GM12865 (cell line): ENCODE measurements at places on chromosomes 6 and 20.
A peak's percentile ranks its signal among the peaks of the same experiment; 100 is the strongest.

GRCh38 chr20:43761386-43762340 is 34.9 kb upstream of the GTSF1L start:
- DNase-seq: no peak

DNA sequence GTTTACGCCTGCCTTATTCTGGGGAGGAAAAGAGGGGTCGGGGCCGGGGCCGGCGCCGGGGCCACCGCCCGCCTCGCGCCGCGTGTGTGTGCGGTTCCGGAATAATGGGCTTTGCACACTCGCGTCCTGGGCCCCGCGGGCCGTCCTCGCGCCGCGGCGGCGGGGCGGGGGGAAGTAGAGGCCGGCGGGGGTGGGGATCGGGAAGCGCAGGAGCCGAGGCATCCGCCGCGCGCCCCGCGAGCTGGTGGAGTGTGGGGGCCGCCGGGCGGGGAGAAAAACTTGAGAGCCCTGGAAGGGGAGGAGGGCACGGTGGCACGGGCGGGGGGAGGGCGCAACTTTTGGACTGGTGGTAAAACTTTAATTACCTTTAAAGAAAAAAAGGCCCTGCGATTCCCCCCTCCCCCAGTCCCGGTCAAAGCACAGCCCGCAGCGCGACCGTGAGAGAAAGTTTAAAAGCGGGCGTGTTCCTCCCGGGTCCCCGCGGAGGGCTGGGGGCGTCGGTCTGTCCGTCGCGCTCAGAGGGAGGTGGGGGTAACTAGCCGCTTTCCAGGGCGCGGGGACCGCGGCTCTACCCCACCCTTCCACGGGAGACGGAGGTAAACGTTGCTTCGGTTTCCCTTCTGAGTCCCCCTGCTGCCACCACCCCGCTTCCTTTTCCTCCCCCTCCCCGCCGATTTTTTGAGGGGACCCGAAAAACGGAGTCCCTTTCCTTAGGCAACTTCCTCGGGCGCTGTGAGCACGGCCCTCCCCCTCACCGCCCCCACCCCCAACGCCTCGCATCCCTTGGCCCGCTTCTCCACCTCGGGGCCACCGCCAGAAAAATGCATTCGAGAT is 1.9 kb downstream of the L3MBTL3 start:
- DNase-seq: peak; percentile 38

- no peak for DNase-seq
Observed at GRCh38 chr20:20677186-20677585, 35.3 kb downstream of the RALGAPA2 start.

GRCh38 chr6:2937627-2938003 is 33.8 kb downstream of the SERPINB6 start:
- no peak for DNase-seq

DNA sequence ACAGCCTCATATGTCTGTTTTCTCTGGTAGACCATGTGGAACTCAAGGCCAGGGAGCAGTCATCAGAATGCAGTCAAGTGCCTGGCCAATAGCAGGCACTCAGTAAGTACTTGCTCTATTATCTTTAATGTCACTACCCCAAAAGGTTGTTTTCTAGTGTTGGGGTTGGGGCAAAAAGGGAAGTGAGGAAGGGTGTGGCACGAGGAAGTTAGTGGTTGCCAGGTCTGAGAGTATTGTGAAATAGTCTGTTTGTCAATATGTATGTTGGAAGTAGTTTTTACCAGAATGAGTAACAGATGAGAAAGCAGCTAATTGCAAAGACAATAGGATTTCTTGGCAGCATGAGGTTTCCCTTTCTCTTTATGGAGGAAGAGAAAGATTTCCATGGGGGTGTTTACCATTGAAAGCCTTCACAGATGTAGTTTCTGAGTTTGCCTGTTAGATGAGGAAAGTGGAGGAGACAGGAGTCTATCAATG is 59.5 kb upstream of the ARMH2 start:
- peak; percentile 83 for DNase-seq

- peak; percentile 15 for DNase-seq
Observed at GRCh38 chr6:123804014-123804786, 535 bp downstream of the NKAIN2 start.

GRCh38 chr6:140566781-140567277 is 1192.4 kb upstream of the CITED2 start:
- no peak for DNase-seq

DNA sequence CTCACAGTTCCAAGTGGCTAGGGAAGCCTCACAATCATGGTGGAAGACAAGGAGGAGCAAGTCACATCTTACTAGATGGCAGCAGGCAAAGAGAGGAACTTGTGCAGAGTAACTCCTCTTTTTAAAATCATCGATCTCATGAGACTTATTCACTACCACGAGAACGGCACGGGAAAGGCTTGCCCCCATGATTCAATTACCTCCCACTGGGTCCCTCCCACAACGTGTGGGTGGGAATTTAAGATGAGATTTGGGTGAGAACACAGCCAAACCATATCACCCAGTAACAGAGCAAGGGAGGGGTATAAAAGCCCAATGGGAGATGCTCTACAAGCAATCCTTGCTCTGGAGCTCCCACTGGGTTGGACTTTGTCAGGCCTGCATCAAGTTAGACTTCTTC is 80.4 kb downstream of the JPH2 start:
- DNase-seq: no peak

- peak; percentile 80 for DNase-seq
Observed at GRCh38 chr20:62627901-62628612, 14.2 kb upstream of the SLCO4A1 start.

- no peak for DNase-seq
Observed at GRCh38 chr6:5337573-5337972, 76.3 kb downstream of the FARS2 start.

GRCh38 chr6:116954938-116955337 is 77.9 kb downstream of the RFX6 start:
- no peak for DNase-seq

DNA sequence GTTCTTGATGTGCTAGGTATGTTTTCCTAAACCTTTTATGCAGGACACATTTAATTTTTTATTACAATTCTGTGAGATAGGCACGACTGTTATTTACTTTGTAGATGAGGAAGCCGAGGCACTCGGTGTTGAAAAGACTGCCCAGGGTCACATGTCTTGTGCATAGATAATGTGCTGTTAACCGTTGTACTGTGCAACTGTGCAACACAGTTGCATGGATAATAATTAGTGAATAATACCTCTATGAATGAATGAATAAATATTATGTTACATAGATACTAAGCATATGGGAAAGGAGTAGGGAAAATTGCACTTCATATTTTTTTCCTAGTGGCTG is 60.3 kb upstream of the DEK start:
- DNase-seq: no peak

GRCh38 chr6:14633479-14633878 is 515.9 kb downstream of the CD83 start:
- no peak for DNase-seq

GRCh38 chr20:36483919-36484808 is 57.2 kb upstream of the MYL9 start:
- DNase-seq: peak; percentile 71

DNA sequence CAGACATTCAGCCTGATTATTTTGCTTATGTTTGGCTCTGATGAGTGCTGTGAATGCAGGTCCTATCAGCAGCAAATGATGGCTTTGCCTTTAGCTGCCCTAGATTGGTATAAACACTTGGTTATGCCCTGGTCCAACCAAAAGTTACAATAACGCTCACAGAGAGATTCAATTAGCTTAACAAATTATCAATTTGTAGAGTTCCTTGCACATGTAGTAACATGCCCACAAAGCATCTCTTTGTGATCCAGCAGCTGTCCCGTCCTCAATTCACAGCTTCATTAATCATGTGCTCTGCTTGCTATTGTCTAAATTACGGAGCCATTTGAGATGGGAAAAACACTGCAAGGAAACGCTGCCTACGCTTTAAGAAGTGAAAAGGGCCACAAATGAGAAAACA is 457.9 kb downstream of the HDGFL1 start:
- no peak for DNase-seq

DNA sequence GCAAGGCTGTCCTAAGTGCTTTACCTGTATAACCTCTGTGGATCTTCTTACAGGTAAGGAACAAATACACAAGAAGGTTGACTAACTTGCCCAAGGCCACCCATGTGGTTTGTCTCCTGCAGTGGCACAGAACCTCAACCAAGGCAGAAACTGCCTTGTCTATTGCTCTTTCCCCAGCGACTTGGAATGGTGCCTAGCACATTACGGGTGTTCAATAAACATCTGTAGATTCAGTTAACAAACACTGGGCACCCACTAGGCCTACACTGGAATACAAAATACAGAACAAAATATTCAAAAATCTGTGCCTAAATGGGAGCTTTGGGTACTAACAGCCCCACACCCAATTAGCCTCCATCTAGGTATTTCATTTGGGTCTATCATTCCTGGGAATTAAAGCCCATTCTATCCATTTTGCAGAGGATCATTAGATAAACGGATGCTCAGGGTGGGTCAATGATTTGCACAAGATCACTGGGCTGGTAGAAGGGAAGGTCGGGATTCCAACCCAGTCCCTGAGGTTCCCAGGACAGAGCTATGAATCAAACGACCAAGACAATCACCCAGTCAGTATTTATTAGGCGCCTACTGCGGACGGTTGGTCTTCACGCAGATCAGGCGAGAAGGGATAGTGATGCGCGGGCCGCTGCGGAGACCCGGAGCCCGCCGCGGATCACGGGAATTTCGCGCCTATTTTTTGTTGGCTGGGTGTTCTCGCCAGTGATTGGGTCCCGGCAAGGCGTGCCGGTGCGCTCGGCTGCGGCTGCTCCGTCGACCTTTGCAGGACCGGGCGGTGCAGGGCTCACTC is at the start of gene STK35:
TSS of gene STK35 (plus strand) at position 771 of the 808 bp plus-strand sequence. CDS start 55 bp downstream, outside the sequence.
- DNase-seq: peak; percentile 87

DNA sequence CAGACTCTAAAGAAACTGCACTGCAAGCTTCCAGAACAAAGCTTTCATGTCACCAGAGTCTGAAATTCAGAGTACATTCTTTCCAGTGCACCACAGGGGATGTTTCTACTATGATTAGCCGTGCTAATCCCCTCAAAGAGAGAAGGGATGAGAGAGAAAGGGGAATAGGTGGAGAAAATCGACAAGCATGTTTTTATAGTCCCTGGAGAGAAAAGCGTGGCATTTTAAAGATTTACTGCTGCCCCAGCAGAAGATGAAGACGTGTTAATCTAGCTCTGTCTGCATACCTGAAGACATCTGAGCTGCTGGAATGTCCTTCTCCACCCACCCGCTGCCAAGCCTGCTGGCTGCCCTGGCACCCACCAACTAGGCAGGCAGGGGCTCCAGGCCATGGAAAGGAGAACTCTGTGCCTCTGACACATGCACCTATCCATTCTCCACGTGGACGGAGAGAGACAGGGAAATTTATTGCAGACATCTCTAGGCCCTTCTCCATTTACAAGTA is 4.1 kb downstream of the MYLK4 start:
- no peak for DNase-seq

GRCh38 chr20:53077373-53078205 is 105.4 kb downstream of the TSHZ2 start:
- DNase-seq: no peak

DNA sequence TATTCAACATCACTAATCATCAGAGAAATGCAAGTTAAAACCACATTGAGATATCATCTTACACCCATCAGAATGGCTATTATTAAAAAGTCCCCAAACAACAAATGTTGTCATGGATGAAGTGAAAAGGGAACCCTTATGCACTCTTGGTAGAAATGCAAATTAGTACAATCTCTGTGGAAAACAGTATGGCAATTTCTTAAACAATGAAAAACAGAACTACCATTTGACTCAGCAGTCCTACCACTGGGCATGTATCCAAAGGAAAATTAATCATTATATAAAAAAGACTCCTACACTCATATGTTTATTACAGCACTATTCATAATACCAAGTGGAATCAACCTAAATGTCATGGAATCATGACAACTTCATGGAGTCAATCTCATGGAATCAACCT is 611.3 kb upstream of the GJE1 start:
- no peak for DNase-seq

- peak; percentile 78 for DNase-seq
Observed at GRCh38 chr6:134063966-134064445, 11.6 kb upstream of the SLC2A12 start.

GRCh38 chr20:39318911-39319310 is 356.8 kb downstream of the DHX35 start:
- DNase-seq: no peak

GRCh38 chr20:64057628-64058498 is 5.1 kb upstream of the TCEA2 start:
- DNase-seq: peak; percentile 82

DNA sequence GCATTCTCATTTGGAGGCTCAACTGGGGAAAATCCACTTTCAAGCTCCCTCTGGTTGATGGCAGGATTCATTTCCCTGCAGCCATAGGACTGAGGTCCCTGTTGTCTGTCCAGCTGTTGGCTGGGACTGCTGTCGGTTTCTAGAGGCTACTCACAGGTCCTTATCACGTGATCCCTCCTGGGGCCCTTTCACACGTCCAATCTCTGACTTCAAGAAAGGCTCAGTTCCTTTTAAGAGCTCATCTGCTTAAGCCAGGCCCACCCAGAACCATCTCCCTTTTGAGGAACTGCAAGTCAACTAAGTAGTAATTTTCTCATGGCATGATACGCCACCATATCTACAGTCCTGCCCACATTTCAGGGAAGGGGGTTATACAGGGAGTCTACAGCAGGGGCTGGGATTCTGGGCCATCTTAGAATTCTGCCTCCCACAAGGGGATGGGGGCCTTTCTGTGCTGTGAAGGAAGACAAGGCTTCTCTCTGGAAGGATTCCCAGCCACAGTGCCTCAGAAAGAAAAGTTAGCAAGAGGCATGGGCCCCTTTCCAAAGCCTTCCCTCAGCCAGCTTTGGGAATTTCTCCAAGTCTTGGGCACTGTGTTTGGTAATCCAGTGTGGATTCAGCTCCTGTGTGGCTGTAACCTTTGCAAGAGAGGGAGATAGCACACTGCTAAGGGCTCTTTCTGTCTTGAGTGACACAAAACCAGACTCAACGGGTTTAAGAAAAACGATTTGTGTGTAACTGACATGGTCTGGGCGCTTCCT is 66.4 kb downstream of the CTCFL start:
- no peak for DNase-seq

GRCh38 chr20:5969348-5969935 is 19.0 kb downstream of the MCM8 start:
- no peak for DNase-seq

- DNase-seq: no peak
Observed at GRCh38 chr20:13130707-13131103, 90.4 kb upstream of the ISM1 start.

DNA sequence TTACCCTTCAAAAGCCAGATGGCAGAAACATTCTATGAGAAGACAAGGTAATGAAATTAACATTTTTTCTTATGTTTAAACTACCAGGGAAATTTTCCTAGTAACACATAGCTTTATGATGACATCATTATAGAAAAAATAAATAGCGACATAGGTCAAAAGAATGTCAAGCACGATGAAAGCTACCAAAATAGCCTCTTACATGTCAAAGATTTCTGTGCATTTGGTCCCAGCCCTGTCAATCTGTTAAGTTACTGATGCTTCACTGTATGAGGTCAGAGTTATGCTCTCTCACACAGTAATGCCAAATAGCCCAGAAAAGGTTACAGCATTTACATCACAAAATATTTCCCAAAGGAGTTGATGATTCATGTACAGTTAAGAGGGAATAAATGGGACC is 199.8 kb upstream of the DEFB112 start:
- DNase-seq: no peak
